ENCODE measurements at places on chromosomes 7 and 10.

GRCh38 chr7:150957133-150958020, 20.7 kb downstream of the KCNH2 start:
- no peak for DNase-seq

DNA sequence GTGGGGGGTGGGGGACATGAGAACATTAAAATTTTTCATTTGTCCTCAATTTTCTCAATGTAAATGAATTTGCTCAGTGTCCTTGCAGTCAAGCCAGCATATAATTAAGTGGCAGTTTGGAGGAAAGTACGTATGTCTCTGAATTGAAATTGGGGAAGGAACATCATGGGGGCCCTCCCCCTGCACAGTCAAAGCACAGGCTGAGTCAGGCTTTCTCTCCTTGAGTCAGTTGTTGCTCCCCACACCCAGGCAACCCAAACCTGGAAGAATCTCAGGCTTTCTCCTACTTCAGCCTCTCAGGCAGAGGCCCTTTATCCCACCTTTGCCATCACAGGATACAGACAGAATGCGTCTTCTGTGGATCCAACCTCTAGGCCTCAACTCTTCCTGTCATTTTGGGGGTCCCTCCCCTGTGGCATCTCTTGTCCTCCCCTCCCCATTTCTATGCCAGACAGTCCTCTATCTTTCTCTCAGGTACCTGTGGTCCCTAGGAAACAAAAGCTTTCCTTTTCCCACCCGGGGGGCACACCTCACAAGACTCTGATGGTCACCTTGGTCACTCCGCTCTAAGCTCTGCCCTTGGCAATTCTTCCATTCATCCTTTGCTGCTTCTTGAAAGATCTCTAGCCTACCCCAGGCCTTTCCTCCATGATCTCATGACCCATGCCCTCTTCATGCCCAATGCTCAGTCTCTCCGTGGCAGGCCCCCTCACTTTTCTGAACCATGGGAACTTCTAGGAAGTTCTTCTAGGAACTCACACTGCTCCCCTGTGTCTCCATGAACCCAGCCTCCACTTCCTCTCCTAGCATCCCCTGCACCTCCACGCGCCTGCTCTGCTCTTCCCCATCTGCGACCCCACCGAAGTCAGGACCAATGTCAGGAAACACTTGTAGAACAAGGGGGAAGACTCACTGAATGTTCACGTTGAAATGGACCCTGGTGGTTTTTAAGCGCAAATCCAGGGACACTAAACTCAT, 40.4 kb downstream of the CREB3L2 start:
- DNase-seq: no peak

DNA sequence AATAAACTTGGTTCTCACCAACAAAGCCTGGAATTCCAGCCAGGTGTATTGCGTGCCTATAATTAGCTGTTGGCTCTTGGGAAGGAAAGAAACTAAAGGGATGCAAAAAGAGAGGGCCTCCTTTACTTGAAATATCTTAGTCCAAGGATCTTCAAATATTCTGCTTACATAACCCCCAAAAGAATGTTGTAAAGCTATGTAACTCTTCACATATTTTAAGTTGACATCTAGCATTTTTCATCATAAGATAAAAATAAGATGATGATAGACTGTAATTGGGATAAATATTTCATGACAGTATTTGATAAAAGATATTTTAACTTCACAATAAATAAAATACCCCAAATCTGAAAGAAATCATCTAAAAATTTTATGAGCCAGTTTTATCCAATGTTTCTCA, 52.5 kb upstream of the SEPTIN7 start:
- DNase-seq: no peak

GRCh38 chr10:58352956-58353610, 18.3 kb downstream of the UBE2D1 start:
- DNase-seq: peak; percentile 5

DNA sequence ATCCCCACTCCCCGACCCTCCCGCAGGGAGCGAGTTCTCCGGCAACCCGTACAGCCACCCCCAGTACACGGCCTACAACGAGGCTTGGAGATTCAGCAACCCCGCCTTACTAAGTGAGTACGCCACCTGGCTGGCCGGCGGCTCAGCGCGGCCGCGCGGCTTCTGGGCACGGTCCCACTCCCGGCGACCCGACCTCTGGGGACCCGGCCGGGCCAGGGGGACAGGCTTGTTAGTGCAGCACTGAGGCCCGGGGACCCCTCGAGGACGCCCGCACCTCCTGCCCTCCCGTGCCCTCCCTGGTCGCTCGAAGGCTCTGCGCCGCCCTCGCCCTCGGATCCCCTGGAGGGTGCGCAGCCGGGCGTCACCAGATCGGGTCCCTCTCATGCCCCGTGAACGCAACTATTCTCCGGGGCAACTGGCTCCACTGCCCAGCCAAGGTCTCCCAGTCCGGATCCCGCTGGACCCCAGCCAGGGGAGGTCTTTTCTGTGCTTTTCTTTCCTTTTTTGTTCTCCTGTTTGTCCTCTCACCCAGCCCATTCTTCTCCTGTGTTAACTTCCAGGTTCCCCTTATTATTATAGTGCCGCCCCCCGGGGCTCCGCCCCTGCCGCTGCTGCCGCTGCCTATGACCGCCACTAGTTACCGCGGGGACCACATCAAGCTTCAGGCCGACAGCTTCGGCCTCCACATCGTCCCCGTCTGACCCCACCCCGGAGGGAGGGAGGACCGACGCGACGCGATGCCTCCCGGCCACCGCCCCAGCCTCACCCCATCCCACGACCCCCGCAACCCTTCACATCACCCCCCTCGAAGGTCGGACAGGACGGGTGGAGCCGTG, 81.8 kb downstream of the PAX2 start:
- no peak for DNase-seq

DNA sequence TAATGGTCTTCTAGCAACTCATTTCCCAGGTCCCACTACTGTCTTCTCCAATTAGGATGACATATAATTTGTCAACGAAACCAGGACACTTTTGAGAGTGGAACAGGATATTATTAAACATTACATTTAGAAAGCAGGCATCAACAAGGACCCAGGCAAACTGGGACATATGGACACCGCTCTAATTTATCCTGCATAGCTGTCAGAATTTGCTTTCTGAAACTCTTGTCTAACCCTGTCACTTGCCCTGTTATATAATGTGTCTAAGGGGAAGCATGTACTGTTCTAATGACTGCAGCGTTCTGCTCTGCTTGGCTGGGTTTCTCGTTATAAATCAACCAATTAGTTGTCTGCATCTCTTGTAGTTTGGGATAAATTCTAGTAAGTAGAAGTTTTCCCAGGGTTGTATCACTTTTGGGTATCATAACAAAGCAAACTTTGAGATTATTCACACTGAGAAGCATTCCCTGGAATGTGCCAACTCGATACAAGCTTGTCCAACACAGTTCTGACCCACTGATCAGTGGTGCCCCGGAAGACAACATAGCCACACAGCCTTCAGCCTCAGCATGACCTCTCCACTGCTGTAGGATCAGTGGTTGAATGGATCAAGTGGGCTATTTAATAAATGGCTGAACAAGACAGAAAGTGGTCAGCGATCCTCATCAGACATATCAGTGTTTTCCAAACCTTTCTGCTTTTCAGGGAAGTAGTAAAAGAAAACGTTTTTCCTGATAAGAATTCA, 228.1 kb downstream of the KIF20B start:
- no peak for DNase-seq

DNA sequence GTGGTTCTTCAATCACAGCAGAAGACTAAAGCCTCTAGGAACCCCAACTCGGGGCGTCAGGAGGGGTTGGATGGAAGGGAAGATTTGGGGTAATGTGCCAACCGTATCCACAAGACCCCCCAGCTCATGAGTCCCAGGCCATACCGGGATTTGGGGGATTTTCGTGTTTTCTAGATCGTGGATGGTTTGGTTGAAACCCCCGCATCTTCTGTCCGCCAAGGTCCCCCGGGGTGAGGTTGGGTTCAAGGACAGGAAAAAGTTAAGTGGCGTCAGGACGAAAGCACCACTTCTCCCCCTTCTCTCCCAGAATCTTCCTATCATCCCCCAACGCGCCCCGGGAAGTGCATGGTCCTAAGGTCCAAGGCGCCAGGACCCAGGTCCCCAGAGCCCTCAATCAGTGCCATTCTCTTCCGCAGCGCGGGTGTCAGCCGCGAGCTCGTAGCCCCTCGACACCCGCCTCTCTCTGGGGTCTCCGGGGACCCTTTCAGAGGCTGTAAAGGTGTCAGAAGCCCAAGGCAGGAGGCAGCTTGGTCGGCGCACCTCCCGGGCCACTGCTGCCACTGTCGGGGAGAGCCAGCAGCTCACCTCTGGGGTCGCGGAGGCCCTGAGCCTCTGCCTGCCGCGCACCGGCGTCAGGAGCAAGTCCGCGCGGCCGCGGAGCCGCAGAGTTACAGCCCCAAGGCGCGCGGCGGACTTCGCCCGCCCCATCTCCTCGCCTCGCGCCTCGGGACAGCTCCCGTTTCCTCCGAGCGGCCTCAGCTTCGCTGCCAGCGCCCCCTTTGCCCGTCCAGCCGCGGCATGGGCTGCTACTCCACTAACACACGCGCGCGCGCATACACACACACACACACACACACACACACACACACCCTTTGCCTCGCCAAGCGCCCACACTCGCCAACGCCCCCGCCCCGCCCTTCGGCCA, 1.5 kb downstream of the MKX start:
- peak; percentile 20 for DNase-seq

- no peak for DNase-seq
These were observed 155.6 kb downstream of the ARHGAP21 start for GRCh38 chr10:24568042-24568441.
